GDM1 (cell line): ENCODE measurements at places on chromosomes 5 and 9.

- DNase-seq: no peak
Measured at GRCh38 chr9:109794361-109795012, 14.5 kb downstream of the PALM2AKAP2 start.

DNA sequence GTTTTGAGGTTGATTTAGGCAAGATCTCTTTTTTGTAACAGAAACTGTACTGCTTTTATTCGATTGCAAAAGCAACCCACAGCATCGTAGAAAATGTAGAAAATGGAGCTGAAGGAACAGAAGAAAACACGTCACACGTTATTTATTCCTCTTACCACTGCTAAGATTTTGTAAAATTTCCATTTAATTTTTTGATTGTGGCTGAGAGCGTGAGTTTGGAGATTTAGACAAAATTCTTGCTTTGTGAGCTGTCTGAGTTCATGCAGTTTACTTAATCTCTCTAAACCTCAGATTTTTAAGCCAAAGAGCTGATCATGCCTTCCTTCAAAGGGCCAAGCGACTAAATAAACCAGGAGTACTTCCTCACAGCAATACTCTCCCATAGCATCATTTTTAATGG, 24.8 kb downstream of the DPYSL3 start:
- DNase-seq: no peak

DNA sequence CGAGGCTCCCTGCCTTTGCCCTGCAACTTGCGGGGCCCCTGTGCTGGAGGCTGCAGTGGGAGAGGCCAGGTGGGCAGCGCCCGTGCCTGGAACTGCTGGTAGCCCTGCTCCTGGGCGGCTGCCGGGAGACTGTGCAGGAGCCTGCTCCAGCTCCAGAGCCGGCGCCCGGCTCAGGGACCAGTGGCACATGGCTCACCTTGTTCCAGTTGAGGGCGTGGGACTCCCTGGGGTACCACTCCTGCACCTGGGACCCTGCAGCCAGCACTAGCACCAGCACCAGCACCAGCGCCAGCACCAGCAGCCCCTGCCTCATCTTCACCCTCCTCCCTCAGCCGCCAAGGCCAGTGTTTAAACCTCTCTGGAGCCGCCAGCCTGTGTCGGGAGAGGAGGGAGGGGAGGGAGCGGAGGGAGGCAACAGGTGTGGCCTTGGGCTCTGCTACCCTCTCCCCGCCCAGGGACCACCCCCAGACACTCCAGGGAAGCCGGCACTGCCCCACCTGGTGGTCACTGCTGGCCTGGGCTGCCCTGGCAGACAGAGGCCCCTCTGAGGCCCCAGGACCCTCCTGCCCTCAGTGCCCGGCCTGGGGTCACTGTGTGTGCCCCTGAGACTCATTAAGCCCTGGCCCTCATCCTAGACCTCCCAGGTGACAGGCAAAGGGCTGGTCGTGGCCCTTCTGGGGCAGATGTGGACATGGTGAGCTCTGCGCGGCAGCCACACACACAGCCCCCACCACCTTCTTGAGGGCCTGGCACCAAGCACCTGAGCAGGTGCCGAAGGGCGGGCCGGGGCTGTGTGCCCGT, at the start of gene LCN10:
LCN10 (minus strand) TSS at position 350 of the 801 bp plus-strand sequence; CDS start at position 313, 37 bp downstream.
- DNase-seq: no peak

DNA sequence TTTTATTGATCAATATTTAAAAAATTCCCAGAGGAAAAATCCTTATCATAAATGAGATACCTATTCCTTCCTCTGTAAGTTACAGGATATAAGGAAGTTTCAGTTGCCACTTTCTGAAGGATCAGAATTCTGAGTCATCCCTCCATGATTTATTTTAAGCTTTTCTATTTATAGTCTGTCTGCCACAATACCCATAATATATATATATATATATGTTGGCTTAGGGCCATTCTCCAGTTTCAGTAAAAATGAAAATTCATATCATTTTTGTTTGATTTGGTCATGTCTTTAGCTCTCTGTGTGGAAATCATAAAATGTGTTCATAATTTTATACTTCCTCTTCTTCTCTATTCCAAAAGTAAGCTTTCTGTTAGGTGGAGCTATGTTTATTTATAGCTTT, 215.8 kb upstream of the CYLC2 start:
- DNase-seq: no peak

- no peak for DNase-seq
Measured at GRCh38 chr5:139848508-139849100, 53.0 kb downstream of the PSD2 start.

DNA sequence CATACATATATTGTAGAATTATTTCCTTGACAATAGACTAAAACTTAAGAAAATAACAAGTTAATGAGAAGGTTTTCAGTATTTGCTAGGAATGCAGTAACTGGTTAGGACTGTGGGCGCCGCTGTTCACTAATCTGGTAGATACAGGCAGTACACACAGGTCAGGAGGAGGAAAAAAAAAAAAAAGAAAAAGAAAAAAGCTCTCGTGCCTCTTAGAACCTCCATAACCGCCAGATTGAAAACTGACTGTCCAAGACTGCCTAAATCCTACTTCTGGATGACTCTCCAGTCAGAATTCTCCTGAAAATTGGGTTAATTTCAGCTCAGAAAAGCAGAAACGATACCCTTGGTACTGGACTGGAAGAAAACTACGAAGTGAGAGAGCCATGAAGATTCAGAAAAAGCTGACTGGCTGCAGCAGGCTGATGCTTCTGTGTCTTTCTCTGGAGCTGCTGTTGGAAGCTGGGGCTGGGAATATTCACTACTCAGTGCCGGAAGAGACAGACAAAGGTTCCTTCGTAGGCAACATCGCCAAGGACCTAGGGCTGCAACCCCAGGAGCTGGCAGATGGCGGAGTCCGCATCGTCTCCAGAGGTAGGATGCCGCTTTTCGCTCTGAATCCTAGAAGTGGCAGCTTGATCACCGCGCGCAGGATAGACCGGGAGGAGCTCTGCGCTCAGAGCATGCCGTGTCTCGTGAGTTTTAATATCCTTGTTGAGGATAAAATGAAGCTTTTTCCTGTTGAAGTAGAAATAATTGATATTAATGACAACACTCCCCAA, at the start of gene PCDHGA1:
PCDHGA1 (plus strand) TSS at position 216 of the 782 bp plus-strand sequence.
- no peak for DNase-seq

GRCh38 chr9:4865681-4866080, 72.9 kb downstream of the RCL1 start:
- no peak for DNase-seq

GRCh38 chr5:16596581-16596940, 20.2 kb downstream of the RETREG1 start:
- no peak for DNase-seq

- DNase-seq: no peak
Measured at GRCh38 chr5:177470759-177471536, 2.5 kb downstream of the DBN1 start.

DNA sequence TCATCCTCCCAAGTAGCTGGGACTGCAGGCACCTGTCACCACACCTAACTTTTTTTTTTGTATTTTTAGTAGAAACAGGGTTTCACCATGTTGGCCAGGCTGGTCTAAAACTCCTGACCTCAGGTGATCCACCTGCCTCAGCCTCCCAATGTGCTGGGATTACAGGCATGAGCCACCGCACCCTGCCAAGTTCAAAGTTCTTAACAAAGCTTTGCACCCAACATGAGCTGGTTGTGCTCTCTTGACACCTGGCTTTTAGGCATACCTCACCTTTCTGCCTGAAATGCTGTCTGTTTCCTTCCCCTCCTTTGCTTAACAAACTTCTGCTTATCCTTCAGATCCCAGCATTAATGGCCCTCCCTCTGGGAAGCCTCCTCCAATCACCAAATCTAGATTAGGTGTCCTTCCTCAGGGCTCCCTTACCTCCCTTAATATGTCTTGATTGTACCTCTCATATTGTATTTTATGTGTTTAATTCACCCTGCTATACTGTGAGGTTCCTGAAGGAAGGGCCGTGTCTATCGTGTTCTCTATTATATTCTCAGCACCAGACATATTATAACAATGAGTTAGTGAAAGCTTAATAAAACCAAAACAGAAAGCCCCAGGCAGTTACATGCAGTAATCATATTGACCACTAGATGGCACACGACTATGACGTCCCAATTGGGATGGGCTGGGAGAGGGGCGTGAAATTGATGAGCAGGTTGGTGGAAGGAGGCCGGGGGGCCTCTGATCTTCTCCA, 62.9 kb upstream of the PPARGC1B start:
- DNase-seq: no peak

GRCh38 chr5:40485021-40485998, 194.4 kb upstream of the PTGER4 start:
- no peak for DNase-seq

DNA sequence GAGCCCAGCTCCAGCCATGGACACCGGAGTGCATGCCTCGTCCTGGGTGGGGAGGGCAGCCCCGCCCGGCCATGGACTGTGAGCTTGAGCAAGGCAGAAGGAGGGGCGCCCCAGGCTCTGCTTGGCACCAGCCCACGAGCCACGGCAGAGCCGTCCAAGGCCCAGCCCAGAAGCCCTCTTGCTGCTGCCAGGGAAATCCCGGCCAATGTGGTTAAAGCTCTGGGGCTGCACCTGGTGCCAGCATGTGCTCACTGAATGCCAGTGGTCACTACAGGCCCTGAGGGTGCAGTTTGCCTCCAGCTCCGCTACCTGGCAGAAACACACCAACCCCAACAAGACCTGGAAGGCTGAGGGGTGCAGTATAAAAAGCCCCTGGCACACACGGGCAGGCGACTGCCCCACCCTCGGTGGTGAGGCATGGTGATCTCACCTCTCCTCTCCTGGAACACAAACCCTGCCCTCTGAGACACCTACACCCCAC, 11.8 kb downstream of the BRD3 start:
- no peak for DNase-seq

- DNase-seq: peak; percentile 16
Measured at GRCh38 chr5:142107736-142108431, 695 bp upstream of the NDFIP1 start.
